Stimulated activated CD8-positive, alpha-beta memory T cell treated with anti-CD3 and anti-CD28 coated beads, Interleukin-12 subunit alpha, Interleukin-12 subunit beta, amount 100 ng/mL, for 4 hours (primary cell): ENCODE measurements at places on chromosomes 5 and 9.

DNA sequence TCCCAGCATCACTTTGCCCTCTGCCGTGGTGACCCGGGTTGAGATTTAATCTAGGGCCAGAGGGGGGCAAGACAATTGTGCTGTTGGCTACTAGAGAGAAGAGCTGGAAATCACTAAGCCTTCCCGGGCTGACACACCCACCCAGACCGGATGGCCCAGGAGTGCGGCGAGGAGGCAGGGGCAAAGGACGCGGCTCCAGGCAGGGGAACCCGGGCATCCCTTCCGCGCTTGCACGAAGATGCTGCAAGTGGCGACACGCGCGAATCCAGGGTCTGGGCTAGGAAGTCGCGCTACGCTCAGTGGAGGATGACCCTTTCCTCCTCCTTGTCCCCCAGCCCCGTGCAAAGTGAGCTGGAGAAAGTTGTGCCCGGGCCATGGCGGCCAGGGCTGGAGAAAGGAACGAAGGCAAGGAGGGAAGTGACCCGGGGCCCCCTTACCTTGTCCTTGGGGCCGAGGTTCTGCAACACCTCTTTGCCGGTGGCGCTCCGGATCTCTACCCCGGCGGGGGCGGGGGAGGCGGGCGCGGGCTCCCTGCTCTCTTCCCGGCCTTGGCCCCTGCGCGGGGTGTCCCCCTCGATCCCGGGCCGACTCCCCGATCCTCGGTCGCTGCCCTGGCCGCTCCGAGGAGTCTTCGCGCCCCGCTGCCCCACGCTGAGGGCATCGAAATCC is 693 bp downstream of the DPYSL3 start:
- DNase-seq, result no peak

DNA sequence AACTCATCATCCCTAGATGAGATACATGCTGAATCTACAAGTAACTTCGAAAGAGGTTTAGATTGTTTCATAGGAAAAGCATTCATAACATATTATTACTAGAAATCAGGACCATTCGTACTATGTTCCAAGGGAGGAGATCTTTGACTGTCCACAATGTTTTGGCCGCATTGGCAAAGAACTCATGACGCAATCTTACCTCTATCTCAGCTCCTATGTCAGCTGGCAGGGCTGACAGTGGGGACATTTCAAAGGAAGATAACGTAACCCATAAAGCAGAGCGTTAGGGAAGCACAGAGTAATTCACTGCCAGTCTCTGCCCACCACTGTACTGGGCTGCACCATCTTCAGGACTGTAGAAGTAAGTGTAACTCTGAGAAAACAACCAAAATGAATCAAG is 69.7 kb downstream of the EFNA5 start:
- DNase-seq, result no peak

DNA sequence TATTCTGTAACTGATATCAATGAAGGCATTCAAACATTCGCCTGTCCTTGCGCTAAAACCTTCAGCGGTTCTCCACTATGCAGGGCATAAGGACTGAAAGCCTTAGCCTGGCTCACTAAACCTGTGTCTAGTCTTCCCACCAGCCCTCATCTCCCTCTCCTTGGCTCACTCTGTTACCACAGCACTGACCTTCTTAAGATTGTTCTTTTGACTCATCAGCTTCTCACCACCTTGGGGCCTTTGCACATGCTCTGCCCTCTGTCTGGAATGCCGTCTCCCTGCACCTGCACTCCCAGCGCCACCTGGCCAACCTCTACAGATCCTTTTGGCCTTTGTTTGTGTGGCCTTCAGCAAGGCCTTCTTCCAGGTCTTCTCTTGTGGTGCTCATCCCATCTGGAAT is 131.8 kb upstream of the IER5L start:
- DNase-seq, result no peak

DNA sequence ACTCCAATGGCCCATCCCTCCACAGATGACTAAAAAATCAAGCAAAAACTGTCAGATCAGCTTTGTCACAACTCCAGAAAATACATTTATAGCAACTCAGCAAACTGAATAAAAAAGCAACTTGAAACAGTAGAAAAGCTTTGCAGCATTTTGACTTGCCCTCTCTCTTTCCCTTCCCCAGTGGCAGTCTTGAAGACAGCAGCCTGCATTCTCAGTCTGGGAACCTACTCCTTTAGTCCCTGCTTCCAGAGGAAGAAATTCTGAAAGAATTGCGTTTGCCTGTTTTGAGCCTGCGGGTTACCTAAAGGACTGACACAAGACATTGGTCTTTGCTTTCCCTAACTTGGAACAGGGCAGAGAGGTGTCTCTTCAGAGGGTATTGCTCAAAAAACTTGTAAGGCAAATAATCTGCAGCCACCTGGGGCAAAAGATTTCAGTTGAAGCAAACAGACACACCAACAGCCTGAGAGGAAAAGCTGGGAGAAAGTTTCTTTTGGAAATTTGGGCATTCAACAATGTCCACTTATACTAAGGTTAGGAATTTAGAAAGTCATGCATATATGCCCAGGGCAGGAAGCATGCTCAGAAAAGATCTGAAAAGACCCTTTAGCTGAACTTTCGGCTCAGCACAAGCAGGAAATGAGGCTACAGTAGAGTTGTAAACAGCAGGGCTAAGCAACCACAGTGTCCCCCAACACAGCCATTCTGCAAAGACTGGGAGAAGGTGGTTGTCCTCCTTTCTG is 15.2 kb upstream of the SLC35D2 start:
- no peak for DNase-seq

GRCh38 chr5:149445739-149446369 is 66.8 kb upstream of the IL17B start:
- DNase-seq, result no peak

DNA sequence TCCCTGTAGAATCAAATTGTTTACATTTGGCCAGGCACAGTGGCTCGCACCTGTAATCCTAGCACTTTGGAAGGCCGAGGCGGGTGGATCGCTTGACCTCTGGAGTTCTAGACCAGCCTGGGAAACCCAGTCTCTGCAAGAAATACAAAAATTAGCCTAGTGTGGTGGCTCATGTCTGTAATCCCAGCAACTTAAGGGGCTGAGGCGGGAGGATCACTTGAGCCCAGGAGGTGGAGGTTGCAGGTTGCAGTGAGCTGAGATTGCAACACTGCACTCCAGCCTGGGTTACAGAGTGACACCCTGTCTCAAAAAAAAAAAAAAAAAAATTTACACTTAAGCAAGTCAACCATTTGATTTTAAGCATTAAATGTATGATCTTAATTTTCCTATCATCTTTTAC is 17.5 kb upstream of the IQGAP2 start:
- no peak for DNase-seq

DNA sequence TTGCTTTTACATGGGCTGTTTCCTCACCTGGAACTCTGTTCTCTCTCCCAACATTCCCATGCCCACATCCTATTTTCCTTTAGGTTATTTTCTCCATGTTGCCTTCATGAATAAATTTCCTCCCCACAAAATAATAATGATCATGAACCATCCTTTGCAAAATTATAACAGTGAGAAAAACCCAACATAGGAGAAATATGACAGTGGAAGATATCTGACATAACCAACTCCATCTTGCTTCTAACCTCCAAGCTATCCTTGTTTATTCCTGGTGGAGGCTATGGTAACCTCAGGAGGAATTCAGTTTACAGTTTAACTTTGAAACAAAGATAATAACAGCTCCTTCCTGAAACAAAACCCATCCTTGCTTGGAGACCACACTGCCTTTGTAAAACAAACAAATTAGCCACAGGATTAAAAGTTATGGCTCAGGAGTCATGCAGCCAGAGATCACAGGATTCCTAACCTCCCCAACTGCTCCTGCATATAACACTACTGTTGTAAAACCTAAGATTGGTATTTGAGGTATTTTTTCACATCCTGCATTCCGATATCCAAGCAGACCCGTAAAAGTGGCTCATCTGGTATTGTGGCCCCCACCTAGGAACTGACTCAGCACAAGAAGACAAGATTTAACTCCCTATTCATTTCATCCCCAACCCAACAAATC is 212.4 kb downstream of the TRIM32 start:
- DNase-seq, result no peak

DNA sequence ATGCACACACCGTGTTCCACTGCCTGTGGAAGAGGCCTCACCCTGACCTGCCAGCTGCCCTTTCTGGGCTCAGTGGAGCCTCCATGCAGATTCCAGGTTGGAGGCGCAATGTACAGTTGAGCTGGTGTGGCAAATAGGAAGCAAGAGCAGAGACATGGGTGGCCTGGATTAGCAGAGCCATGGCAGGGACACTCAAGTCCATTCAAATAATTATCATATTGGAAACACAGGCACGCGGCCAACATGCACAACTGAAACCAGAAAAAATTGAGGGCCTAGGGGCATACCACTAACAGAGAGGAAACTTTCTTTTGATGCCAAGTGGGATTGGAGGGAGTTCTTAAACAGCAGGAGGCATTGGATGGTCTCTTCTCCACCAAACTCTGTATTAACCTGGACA is 35.8 kb downstream of the OTULINL start:
- no peak for DNase-seq

- no peak for DNase-seq
Measured at GRCh38 chr9:129273136-129273895, 95.3 kb upstream of the IER5L start.

- no peak for DNase-seq
Measured at GRCh38 chr9:73152953-73153352, 1.3 kb downstream of the ANXA1 start.

DNA sequence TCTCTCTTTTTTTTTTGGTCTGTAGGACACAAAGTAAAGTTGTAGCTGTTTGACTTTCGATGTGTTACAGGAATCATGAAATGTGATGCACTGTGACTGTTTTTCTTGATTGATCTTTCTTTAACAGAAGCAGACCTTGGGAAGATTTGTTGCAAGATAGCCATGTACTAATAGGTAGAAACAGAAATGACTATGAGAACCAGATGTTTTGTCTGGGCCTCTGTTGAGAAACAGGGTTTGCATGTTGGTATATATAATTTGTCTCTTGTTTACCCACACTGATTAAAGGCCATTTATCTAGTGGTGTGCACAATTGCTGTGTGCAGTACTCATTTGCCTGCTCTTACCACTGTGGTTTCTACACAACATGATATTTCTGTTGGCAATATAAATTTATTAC is 125.1 kb downstream of the HACD4 start:
- DNase-seq, result no peak

DNA sequence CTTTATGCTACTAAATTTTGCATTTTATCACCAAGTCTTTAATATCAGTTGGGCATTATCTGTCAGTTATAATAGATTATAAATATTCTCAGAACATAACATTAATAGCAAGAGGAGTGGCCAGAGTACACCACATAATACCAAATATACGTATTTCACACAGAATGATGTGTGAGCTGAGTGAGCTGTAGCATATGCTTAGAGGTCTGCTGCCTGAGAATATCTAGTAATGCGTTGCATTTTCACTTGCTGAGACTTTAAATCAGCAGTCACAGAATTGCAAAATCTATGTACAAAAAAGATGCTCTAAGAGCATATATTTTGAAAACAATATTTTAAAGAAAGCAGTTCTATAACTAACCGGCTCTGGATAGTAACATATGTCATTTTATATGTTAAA is 921.1 kb upstream of the EDIL3 start:
- no peak for DNase-seq

DNA sequence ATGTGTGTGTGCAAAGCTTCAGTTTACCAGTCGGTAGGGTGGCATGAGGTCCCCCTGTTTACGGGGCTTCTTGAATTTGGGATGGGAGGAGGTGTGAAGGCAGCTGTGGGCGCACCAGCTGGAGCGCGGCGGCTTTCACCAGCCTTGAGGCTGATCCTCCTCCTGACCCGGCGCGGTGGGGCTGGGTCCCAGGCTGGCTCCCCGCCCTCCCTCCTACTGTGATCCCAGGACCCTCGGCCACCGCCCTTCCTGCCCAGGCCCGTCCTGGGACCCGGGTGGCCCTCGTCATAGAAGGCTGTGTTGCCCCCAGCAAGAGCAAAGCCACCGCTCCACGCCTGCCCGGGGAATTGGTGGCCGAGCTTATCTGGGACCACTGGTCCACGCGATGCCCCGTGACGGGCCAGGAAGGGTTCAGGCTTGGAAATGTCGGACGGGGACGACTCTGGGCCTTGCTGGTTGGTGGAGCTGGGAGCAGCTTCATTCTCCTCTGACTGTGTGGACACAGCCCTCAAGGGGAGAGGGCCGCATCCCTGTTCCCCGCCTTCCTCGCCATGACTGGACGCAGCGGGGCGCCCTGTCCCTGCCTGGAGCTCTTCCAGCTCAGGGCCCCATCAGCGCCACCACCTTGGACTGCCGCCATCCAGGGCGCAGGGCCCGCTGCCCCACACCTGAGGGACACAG is 271.1 kb upstream of the IRX1 start:
- no peak for DNase-seq

GRCh38 chr5:38607930-38608564 is 51.6 kb upstream of the LIFR start:
- DNase-seq, result no peak

DNA sequence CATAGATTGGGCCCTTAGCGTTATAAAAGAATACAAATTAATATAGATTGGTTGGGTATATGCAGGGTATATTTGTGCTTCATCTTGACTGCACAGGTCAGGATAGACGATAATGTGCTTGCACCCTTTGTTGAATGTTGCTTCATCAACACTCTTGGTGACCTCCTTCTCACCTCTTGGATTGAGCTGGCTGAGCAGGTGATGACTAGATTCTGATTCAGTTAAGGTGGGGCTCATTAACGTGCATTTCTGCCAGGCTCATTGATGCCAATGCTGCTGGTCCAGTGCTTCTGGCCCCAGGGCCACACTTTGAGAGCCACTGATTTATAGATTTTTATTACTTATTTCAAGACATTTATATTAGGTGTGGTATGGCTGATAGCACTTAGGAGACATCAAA is 27.7 kb downstream of the PCSK5 start:
- DNase-seq, result no peak

GRCh38 chr5:108762660-108763059 is 15.0 kb downstream of the FER start:
- no peak for DNase-seq

GRCh38 chr9:129282272-129282671 is 104.2 kb upstream of the IER5L start:
- DNase-seq, result no peak

GRCh38 chr9:27108981-27109541 is at the start of gene TEK:
TSS of gene TEK (plus strand) at chr9:27109225. CDS start at chr9:27109591, 366 bp downstream.
- DNase-seq, result no peak

DNA sequence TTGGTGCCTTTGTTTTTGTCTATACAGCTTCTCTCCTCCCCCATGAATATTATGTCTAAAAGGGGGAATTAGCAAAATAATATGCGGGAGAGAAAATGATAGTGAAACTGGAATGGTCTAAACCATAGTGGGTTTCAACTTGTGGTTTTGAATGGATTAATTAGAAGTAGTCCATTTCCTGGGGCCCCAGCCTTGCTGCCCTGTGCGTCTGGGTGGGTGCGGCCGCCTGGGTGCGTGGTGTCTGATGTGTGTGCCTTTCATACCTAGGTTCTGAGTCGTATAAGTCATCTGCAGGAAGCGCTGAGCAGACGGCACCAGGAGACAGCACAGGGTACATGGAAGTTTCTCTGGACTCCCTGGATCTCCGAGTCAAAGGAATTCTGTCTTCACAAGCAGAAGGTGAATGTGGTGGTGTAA is 120.0 kb upstream of the CACNA1B start:
- no peak for DNase-seq
